ENCODE measurements at places on chromosomes 5 and 9. TPM values are rescaled to one million over a fixed set of nuclear protein-coding genes. Genes with fewer than 3 reads are reported as not detected.
A peak's percentile ranks its signal among the peaks of the same experiment; 100 is the strongest.

- no peak for DNase-seq
Observed at GRCh38 chr5:167244583-167244982, 1046.9 kb upstream of the WWC1 start.

GRCh38 chr5:108983461-108984092 is 235.9 kb downstream of the FER start:
- DNase-seq, result no peak

GRCh38 chr5:13708432-13708831 is 236.1 kb downstream of the DNAH5 start:
- no peak for DNase-seq

- peak; percentile 65 for DNase-seq
Observed at GRCh38 chr5:68277431-68277830, 61.9 kb downstream of the PIK3R1 start.

- DNase-seq, result no peak
Observed at GRCh38 chr5:37881359-37881758, 41.5 kb upstream of the GDNF start.

DNA sequence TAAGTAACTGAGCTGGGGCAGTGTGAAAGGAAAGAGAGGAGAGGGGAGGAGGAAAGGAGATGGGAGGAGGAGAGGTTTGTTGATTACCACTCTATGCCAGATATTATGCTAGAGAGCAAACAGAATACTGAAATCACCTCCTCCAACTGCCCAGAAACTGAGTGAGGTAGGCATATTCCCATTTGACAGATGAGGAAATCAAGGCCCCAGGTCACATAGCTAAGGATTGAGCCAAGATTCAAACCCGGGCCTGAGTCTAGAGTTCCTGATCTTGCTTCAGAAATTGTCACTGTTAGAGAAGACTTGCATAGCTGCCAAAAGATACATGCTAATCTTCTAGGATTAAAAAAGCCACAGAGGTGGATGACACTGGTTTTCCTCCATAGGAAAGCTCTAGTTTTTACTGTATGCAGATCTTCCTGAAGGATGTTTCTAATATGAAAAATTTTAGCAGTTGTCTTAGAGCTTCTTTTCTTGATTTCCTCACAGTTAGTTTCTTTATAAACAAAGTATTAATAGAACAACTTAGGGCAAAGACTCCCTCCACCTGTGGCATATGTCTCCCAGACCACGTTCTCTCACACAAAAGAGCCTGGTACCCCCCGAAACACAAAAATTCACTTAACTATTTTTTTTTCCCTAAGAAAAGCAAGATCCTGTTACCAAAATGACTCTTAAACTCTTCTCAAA is 97.4 kb downstream of the NLN start:
- no peak for DNase-seq

- DNase-seq, result no peak
Observed at GRCh38 chr5:16891033-16891432, 45.1 kb downstream of the MYO10 start.

DNA sequence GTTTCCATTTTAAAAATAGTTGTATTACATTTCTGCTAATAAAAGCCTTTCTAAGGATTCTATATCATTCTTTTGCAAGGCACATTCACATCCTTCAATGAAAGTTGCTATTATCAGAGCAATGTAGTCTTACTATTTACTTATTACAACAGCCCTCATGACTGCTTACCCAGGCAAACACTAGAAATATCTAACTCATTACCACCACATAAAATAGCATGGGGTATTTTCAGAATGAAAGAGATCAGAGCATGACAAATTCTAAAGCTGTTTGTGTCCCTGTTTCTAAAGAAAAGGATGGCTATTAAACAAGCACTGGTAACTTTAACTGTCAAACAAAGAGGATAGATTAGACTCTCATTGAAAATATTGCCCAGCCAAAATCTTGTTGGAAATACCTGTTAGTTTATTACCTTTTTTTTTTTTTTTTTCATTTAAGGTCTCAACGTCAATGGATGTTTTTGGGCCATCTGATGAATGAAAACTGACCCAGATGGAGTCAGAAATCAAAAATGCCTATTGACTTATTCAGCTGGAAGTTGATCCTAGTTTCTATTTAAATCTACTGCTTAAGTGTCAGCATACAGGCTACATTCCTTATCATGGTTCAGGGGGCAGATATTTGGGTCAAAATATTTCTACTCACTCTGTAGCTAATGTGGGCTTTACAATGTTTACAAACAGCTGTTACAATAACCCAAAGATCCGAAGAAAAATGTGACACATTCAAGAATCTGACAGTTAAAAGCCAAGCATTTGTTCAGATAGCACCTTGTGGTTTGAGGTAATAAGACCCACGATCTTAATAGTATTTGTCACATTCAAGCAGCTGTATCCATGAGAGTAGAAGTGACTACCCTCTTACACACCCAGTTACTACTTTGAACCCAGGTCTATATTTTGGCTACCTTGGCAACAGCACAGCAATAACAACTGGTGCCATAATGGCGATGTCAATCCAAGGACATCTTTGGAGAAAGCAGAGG is 554.8 kb upstream of the MEF2C start:
- DNase-seq, result peak; percentile 67

GRCh38 chr9:109086221-109086620 is 33.5 kb downstream of the TMEM245 start:
- DNase-seq, result peak; percentile 40

GRCh38 chr5:143476601-143477211 is 73.2 kb upstream of the NR3C1 start:
- DNase-seq, result no peak

DNA sequence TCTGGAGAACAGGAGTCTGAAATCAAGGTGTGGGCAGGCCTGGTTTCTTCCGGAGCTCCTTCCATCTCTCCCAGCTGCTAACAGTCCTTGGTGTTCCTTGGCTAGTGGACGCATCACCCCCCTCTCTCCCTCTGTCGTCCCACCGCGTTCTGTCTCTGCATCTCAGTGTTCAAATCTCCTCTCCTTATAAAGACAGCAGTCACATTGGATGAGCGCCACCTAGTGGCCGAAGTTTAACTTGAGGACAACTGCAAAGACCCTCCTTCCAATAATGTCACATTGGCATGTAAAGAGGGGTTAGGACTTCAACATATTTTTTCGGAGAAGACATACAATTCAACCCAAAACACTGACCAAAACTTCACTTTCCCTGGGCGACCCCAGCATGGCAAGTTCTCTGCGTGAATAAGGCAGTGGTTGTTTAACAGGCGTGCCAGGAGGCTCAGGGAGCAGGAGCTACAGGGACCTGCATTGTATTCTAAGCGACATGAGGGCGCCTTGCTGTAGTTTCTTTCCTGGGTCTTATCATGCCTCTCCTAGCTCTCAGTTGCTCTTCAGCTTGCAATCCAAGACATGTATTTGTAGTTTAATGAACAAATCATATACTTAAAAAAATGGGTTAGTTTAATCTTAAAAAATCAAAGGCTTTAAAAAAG is 27.9 kb upstream of the BASP1 start:
- DNase-seq, result peak; percentile 99

DNA sequence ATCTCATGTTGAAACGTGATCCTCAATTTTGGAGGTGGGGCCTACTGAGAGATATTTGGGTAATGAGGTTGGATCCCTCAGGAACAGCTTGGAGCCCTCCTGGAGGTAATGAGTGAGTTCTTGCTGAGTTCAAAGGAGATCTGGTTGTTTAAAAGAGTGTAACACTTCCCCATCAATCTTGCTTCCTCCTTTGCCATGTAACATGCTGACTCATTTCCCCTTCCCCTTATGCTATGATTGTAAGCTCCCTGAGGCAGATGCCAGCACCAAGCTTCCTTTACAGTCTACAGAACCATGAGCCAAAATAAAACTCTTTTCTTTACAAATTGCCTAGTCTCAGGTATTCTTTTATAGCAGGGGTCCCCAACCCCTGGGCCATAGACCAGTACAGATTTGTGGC is 352.3 kb downstream of the SLCO4C1 start:
- peak; percentile 38 for DNase-seq

GRCh38 chr5:52859628-52860027 is 71.9 kb downstream of the ITGA1 start:
- DNase-seq, result peak; percentile 5

DNA sequence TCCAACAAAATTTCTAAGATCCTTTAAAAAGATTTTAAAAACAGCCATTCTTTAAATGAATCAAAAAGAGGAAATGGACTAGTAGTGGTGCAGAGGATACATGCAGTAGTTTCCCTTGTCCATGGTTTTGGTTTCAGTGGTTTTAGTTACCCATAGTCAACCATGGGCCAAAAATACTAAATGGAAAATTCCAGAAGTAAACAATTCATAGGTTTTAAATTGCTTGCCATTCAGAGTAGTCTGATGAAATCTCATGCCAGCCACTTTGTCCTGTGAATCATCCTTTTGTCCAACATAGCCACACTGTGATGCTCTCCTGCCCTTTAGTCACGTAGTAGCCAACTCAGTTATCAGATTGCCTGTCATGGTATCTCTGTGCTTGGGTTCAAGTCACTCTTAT is 286.1 kb downstream of the ANXA1 start:
- DNase-seq, result no peak

GRCh38 chr5:95555553-95555952 is 652 bp downstream of the ARSK start:
- DNase-seq, result peak; percentile 5

- no peak for DNase-seq
Observed at GRCh38 chr5:140338908-140339307, 7.5 kb downstream of the HBEGF start.

DNA sequence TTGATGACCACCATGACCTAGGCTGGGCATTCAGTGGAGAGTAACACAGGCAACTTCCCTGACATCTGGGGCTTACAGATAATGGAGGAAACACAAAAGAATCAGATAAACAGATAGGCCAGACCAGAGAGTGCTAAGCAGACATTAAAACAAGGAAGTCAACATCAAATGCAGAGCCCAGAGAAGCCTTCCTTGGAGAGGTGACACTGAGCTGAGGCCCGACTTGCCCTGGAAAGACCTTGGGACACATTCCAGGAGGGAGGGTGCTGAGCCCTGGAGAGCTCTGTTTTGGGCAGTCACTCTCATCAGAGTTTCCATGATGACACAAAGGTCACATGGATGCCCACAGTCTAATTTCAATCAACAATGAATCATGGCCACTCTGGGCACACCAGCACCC is 31.9 kb upstream of the C5orf58 start:
- peak; percentile 40 for DNase-seq

GRCh38 chr5:932151-932627 is 39.5 kb downstream of the TRIP13 start:
- DNase-seq, result no peak

DNA sequence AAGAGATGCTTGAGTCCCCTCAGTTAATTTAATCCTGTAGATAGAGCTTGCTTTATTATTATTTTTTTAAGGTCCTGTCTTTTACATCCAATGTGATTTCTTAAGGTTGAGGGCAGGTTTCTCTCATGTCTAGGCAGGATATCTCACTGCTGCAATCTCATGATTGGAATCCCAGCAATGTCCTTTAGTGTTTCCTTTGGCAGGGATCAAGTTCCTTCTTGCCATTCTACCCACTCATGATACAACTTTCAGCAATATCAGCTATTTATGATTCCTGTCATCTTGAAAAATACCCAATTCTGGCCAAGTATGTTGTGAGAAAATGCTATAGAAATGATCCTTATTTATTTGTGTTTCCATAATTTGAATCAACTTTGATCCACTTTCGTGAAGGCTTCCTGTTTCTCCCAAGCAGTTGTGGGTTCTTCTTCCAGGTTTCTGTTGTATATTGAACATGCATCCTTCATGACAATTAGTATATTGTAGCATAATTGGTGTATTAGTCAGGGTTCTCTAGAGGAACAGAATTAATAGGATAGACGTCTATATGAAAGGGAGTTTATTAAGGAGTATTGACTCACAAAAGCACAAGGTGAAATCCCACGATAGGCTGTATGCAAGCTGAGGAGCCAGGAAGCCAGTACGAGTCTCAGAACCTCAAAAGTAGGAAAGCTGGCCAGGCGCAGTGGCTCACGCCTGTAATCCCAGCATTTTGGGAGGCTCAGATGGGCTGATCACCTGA is 18.4 kb upstream of the VPS13A start:
- DNase-seq, result no peak

DNA sequence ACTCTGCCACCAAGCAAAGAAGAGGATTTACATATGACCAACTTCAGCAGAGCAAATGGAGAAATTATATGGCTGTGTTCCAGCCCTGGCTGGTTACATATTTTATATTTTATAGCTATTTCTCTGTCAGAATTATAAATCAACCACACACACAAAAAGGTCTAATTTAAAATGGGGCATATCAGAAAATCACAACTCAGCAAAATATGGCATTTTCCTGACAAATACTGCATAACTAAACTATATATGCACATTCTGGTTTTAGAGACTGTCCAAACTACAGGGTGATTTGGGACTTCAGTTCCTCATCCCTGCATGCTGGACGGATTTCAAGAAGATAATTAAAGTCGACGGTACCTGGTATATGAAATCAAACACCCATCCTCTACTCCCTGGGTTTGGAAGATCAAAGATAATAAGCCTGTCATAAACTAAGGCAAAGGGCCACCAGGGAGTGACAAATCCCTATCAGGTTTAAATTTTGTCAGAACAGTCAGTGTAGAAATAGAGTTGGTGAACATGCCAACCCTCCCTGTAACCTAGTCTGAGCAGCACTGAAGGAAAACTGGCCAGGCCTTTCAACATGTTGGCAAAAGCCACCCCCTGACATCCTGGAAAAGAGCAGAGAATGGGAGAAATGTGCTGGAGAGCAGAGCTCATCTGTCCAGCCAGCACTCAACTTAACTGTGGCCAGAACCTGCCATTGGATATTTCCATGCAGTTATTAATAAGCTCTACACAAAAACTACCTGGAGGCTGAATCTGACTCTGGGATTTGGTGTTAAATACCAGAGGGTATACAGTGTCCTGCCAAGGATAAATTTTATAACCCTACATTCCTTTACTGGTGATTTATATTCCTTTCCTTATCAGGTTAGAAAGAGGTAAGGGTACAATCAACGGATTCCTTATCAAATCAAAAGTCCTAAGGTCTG is 235.7 kb downstream of the ENC1 start:
- no peak for DNase-seq

GRCh38 chr5:77748160-77748559 is 28.0 kb downstream of the TBCA start:
- DNase-seq, result no peak

Gene TLR4
- not detected for total RNA-seq

Gene PCDHB15
- not detected for total RNA-seq

Gene QRFP
- not detected for total RNA-seq

Gene RALGDS
- 32.2 TPM for total RNA-seq

Gene RNF208
- 1.7 TPM for total RNA-seq

Gene GTF2H2
- 8.4 TPM for total RNA-seq

Gene VCP
- total RNA-seq, result 343 TPM

Gene SV2C
- total RNA-seq, result not detected
